ENCODE measurements at places on chromosomes 5 and 9.

- H3K27me3 ChIP-seq: no peaks in the 10 kb centered on the region
- H3K4me1 ChIP-seq: no peaks in the 10 kb centered on the region
- no peaks in the 10 kb centered on the region for H3K36me3 ChIP-seq
Observed at GRCh38 chr9:123834218-123834888, 95.6 kb downstream of the DENND1A start.

GRCh38 chr5:125276096-125276495, 529.7 kb upstream of the ZNF608 start:
- DNase-seq: no peak
- no peak overlapping the region for H3K4me3 ChIP-seq
- H3K36me3 ChIP-seq: no peaks in the 10 kb centered on the region
- no peak overlapping the region for H3K27ac ChIP-seq
- no peaks in the 10 kb centered on the region for H3K4me1 ChIP-seq
- H3K27me3 ChIP-seq: no peaks in the 10 kb centered on the region

GRCh38 chr5:14399054-14399692, 182.4 kb upstream of the OTULINL start:
- H3K27me3 ChIP-seq: no peaks in the 10 kb centered on the region
- no peak overlapping the region for H3K27ac ChIP-seq
- no peak for DNase-seq
- peaks cover 55% of the 10 kb centered on the region for H3K36me3 ChIP-seq

DNA sequence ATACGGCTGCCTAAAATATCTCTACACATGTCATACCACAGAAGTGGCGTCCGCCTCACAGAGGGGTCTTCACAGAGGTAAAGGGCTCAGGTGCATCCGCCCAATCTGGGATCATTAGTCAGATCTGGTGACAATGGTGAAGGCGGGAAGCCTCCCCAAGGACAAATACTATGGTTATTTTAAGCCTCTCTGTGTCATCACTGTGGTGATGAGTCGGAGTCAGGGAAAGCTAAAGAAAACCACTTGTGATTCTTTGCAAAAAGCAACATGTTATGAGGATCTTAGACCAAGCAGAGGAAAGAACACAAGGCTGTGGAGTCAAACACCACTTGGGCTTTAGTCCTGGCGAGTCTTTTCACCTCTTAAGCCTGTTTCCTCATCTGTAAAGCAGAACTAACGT, 190.4 kb downstream of the DRD1 start:
- H3K27me3 ChIP-seq: no peaks in the 10 kb centered on the region
- DNase-seq: no peak
- H3K4me3 ChIP-seq: no peak overlapping the region
- peaks cover 20% of the 10 kb centered on the region for H3K4me1 ChIP-seq
- H3K36me3 ChIP-seq: no peaks in the 10 kb centered on the region

DNA sequence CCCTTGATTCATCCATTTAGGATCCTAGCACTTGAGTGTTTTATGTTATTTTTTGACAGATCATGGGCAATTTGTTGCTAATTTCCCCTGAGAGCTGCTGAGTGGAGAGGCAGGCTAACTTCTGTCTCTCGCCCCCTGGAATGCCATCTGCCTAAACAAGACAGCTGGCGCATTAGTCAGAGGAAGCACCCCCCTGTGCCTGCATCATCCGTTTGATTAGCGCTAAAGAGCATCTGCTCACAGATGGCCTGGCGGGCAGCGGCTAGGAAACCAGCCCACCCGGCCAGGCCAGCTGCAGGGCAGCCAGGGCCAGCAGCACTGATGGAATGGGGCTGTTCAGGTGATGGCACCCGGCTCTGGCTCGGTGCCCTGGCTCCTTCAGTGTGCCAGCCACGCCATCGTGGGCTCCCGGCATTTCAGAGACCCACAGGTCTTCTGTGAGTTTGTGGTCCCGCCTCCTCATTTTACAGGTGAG, 22.9 kb upstream of the ASS1 start:
- no peaks in the 10 kb centered on the region for H3K4me1 ChIP-seq
- no peak overlapping the region for H3K4me3 ChIP-seq
- H3K36me3 ChIP-seq: no peaks in the 10 kb centered on the region
- H3K27me3 ChIP-seq: no peaks in the 10 kb centered on the region
- no peak for DNase-seq
- H3K27ac ChIP-seq: no peak overlapping the region

DNA sequence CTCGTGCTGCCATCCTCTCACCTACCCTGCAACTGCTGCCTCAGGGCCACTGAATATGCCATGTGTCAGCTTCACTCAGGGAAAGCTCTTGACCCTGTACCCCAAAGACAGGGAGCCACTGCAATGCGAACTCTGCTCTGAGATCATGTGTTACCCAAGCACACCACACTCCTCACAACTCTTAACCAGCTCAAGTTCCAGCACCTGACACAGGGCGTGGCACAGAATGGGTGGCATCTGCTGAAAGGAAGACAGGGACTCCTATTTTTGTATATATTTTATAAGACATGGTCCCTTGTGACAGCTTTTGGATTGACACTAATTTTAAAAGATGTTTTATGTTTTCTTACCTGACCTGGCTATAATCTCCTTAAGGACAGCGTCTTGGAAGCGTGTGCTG, 10.7 kb downstream of the PHYKPL start:
- H3K27ac ChIP-seq: no peak overlapping the region
- no peak for DNase-seq
- H3K27me3 ChIP-seq: no peaks in the 10 kb centered on the region
- peaks cover 32% of the 10 kb centered on the region for H3K36me3 ChIP-seq
- H3K4me3 ChIP-seq: no peak overlapping the region

DNA sequence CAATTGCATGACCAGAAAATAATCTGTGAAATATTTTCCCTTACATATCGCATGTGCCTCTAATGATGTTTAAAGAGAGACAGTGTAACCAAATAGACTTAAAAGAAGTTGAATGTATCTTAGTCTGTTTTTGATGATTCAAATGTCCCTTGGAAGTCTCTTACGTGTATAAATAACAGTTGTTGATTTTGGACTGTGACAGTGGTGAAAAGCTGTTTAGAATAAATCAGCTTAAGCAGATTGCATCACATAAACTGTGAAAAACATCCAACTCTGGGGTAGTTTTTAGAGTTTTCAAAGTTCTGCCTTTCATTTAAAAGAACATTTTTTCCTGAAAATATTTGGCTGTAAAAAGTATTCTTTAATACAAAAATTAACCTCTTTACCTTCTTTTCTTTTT, 301.1 kb downstream of the PRR16 start:
- H3K27ac ChIP-seq: no peak overlapping the region
- H3K4me1 ChIP-seq: no peaks in the 10 kb centered on the region
- H3K27me3 ChIP-seq: no peaks in the 10 kb centered on the region
- no peak overlapping the region for H3K4me3 ChIP-seq

DNA sequence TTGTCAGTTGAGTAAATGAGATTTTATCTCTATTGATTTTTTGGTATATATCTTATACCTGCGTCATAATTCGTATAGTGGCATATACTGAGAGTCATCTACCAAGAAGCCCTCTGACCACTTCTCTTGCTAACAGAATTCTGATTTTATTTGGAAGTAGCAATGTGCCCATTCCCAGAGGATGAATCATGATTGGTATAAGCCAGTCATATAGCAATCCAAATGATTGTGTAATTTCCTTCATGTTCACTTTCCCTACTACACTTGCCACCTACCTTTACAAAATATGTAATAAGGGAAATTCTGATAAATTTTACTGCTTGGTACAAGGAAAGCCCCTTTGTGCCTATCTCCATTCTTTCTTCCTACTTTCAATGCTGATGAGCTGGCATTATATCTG, 16.1 kb upstream of the ZNF462 start:
- H3K27ac ChIP-seq: no peak overlapping the region
- no peaks in the 10 kb centered on the region for H3K36me3 ChIP-seq
- no peak overlapping the region for H3K4me3 ChIP-seq
- no peak for DNase-seq
- H3K4me1 ChIP-seq: no peaks in the 10 kb centered on the region

- H3K4me3 ChIP-seq: peak overlapping the region; percentile 83
- peak overlapping the region; percentile 93 for H3K27ac ChIP-seq
- peaks cover 5% of the 10 kb centered on the region for H3K4me1 ChIP-seq
- no peaks in the 10 kb centered on the region for H3K27me3 ChIP-seq
- H3K36me3 ChIP-seq: no peaks in the 10 kb centered on the region
Observed at GRCh38 chr5:14663734-14664269, 716 bp upstream of the OTULIN start.

DNA sequence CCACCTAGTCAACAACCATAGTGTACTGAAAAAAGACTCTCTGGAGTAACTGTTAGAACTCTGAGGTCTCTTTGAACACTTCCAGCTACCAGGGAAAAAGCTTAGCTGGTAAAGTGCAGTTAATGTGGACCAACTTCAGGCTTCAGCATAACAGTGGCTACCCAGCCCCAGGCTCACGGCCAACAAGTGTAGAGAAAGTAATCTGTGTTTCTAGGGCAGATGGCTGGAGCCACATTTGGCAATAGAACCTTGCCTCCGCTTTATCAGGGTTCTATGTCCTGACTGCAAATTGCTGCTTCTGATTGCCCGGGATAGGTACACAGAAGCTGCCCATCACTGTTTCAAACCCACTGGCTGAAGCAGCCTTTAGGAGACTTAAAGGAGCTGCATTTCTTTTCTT, 76.0 kb upstream of the SIMC1 start:
- no peak for DNase-seq
- H3K4me1 ChIP-seq: no peaks in the 10 kb centered on the region
- H3K4me3 ChIP-seq: no peak overlapping the region
- no peaks in the 10 kb centered on the region for H3K27me3 ChIP-seq
- H3K27ac ChIP-seq: no peak overlapping the region

- no peaks in the 10 kb centered on the region for H3K36me3 ChIP-seq
- no peak overlapping the region for H3K27ac ChIP-seq
- no peak for DNase-seq
- no peaks in the 10 kb centered on the region for H3K27me3 ChIP-seq
- H3K4me1 ChIP-seq: no peaks in the 10 kb centered on the region
Observed at GRCh38 chr5:142426129-142427014, 101.6 kb upstream of the SPRY4 start.

DNA sequence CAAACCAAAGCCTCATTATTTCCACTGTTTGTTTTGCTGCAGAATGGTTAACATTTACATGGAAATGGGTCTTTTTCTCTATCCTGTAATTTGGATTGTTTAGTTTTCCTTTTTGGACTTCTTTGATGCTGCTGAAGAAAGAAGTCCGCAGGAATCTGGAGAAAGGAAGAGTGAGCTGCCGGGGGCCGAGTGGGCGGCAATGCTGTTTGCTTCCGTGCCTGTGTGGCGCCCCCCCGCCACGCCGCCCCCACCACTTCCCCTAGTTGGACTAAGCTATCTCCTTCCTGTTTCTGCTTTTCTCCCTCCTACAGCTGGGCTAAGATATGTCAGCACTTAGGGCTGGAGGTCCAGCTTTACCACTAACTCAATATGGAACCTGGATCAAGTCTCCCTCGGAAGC, 39.7 kb downstream of the ACTL7B start:
- no peaks in the 10 kb centered on the region for H3K4me1 ChIP-seq
- DNase-seq: no peak
- no peak overlapping the region for H3K27ac ChIP-seq
- no peaks in the 10 kb centered on the region for H3K36me3 ChIP-seq
- H3K4me3 ChIP-seq: no peak overlapping the region
- H3K27me3 ChIP-seq: no peaks in the 10 kb centered on the region

DNA sequence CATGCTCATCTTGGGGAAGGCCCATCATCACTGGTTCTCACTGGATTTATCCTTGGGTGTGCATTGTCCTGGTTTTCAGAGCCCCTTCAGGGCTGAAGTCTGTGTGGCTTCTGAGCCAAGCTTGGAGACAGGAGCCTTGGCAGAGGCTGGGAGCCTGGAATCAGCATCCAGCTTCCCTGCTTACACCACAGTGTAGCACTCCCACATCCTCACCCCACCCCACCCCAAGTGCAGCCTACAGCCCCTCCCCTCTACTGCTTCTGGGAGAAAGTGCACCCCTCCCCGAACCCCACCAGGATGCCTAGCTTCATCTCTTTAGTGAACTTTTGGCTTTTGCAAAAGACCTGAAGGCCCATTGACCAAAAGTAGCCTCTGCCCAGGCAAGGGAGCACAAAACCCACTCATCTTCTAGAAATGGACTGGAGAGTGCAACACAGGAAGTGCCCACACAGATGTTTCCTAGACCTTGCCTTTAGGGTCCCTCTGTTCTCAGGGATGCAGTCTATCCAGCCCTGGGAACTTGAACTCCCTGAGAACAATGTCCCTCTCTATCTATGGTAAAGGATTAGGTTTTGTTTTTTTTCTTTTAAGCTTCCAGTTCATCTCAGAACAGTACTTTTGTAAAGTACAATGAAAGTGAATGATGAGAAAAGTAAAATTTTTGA, 189.7 kb downstream of the PALM2AKAP2 start:
- DNase-seq: no peak
- peak overlapping the region; percentile 26 for H3K27ac ChIP-seq
- peaks cover 15% of the 10 kb centered on the region for H3K4me1 ChIP-seq
- no peaks in the 10 kb centered on the region for H3K27me3 ChIP-seq
- no peak overlapping the region for H3K4me3 ChIP-seq

- H3K4me3 ChIP-seq: no peak overlapping the region
- no peak overlapping the region for H3K27ac ChIP-seq
- no peaks in the 10 kb centered on the region for H3K36me3 ChIP-seq
Observed at GRCh38 chr5:122054266-122054665, 23.8 kb downstream of the LOX start.

- no peaks in the 10 kb centered on the region for H3K27me3 ChIP-seq
- no peak overlapping the region for H3K4me3 ChIP-seq
- no peak for DNase-seq
- no peaks in the 10 kb centered on the region for H3K4me1 ChIP-seq
Observed at GRCh38 chr9:114906922-114907571, 23.3 kb downstream of the TNFSF8 start.

- no peak overlapping the region for H3K27ac ChIP-seq
- H3K4me3 ChIP-seq: no peak overlapping the region
- peaks cover 13% of the 10 kb centered on the region for H3K36me3 ChIP-seq
- H3K4me1 ChIP-seq: no peaks in the 10 kb centered on the region
Observed at GRCh38 chr9:126417684-126418083, 91.1 kb downstream of the MVB12B start.

DNA sequence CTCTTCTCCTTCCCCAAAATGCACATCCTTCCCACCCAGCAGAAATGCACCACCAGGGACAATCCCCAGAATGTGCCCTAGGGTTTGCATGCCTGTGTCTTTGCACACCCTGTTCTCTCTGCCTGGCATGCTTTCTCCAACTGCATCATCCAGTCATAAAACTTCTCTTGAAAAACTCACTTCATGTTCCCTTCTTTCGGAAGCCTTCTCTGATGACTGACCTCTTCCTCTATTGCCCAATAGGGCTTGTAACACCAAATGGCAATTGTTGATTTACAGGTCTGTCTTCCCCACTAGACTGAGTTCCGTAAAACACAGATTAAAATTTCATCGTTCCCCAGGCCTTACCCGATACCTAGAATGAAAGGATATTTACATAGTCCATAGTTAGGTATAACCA, 83.1 kb upstream of the SPOCK1 start:
- no peak overlapping the region for H3K27ac ChIP-seq
- no peaks in the 10 kb centered on the region for H3K27me3 ChIP-seq
- no peak overlapping the region for H3K4me3 ChIP-seq
- no peaks in the 10 kb centered on the region for H3K36me3 ChIP-seq

- H3K4me1 ChIP-seq: no peaks in the 10 kb centered on the region
- no peaks in the 10 kb centered on the region for H3K27me3 ChIP-seq
- no peak overlapping the region for H3K4me3 ChIP-seq
Observed at GRCh38 chr5:61280761-61281427, 51.2 kb upstream of the ZSWIM6 start.

- H3K27me3 ChIP-seq: no peaks in the 10 kb centered on the region
- no peaks in the 10 kb centered on the region for H3K4me1 ChIP-seq
- no peak overlapping the region for H3K4me3 ChIP-seq
- H3K36me3 ChIP-seq: no peaks in the 10 kb centered on the region
- H3K27ac ChIP-seq: no peak overlapping the region
Observed at GRCh38 chr5:9125852-9126251, 420.0 kb downstream of the SEMA5A start.

GRCh38 chr9:127498298-127498697, 47.0 kb downstream of the LRSAM1 start:
- H3K4me3 ChIP-seq: no peak overlapping the region
- no peak overlapping the region for H3K27ac ChIP-seq
- H3K27me3 ChIP-seq: no peaks in the 10 kb centered on the region
- peaks cover 25% of the 10 kb centered on the region for H3K36me3 ChIP-seq
- no peak for DNase-seq

Measured in ascending aorta (tissue), 2 donors.